ENCODE measurements at places on chromosomes 7 and 10.

DNA sequence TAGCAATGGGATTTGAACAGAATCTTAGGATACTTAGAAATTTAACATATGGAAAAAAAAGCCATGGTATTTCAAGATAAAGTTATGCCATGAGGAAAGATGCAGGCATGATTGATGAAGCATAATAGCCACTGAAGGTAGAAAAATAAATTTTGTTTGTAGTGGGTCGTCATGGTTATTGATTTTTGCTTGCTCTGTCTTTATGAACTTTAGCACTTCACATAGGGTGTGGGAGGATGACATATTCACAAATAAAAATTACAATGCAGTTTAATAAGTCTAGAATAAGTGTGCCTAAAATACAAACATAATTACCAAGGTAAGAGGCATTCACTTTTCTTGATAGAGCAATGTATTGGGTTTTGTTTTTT, 129.1 kb upstream of the SEMA3E start:
- DNase-seq = no peak

- DNase-seq = no peak
Observed at GRCh38 chr10:3960496-3960895, 175.5 kb upstream of the KLF6 start.

DNA sequence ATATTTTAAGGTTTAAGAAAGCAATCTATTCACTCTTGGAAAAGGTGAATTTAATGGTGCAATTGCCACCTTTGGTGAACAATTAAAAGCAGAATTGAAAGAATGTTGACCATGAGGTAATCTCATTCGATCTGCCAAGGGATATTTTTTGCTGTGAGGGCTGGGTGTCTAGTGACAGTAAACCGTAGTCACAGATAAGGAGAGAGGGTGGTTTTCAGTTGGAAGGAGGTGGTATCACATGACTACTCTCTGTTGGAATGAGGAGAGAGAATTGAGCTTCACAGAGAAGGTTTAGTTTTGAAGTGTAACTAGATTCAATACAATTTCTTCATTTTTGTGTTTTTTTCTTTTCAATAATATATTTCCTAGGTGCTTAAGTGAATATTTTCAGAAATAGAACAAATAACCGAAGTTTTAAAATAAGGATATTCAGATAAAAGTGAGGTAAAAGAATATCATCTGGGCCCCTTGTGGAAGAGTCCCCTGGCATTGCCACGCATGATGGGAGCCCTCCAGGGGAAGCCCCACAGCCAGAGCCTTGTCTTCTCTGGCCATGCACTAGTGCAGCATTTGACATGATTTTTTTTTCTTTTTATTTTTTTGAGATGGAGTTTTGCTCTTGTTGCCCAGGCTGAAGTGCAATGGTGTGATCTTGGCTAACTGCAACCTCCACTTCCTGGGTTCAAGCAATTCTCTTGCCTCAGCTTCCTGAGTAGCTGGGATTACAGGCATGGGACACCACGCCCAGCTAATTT, 73.4 kb downstream of the GPR141 start:
- no peak for DNase-seq

GRCh38 chr7:891805-892204, 15.5 kb downstream of the GET4 start:
- DNase-seq = no peak

DNA sequence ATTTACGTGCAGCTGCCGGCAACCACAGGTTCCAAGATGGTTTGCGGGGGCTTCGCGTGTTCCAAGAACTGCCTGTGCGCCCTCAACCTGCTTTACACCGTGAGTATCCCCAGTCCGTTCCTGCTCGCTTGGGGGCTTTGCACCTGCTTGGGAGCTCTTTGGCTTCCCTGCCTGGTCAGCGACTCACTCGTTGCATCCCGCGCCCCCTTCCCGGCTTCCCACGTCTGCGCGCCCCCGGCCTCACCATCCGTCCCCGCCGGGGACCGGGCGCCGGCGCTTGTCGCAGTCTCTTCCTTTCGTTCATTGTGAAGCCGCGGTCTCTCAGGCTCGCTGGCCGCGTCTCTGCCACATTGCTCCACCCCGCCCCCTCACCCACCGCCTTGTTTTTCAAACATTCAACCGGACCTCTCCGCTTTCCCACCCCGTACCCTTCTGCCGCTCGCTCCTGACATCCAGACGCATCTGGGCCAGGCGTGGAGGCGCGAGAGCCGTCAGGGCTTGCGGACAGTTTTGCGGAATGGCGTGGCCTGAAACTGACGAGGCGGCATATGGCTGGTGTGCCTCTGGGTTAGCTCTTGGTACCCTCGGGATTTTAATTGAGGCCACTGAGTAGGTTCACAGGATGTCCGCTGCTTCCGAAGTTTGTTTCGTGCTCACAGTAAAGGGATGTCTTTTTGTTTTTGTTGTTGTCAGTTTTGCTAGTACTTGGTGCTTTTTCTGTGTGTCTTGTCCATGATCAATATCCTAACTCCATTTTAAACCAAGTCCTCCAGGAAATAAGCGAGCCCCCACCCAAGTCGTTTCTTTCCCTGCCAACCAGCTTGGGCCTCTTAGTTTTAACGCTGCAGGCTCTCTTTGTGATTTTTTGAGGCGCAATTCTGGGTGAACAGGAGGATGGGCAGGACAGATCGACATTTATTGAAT, 639 bp downstream of the TSPAN13 start:
- DNase-seq = peak; percentile 71

GRCh38 chr10:58384095-58384494, 1.1 kb upstream of the TFAM start:
- no peak for DNase-seq

- DNase-seq = peak; percentile 42
Observed at GRCh38 chr7:101564778-101565211, 64.3 kb downstream of the MYL10 start.

DNA sequence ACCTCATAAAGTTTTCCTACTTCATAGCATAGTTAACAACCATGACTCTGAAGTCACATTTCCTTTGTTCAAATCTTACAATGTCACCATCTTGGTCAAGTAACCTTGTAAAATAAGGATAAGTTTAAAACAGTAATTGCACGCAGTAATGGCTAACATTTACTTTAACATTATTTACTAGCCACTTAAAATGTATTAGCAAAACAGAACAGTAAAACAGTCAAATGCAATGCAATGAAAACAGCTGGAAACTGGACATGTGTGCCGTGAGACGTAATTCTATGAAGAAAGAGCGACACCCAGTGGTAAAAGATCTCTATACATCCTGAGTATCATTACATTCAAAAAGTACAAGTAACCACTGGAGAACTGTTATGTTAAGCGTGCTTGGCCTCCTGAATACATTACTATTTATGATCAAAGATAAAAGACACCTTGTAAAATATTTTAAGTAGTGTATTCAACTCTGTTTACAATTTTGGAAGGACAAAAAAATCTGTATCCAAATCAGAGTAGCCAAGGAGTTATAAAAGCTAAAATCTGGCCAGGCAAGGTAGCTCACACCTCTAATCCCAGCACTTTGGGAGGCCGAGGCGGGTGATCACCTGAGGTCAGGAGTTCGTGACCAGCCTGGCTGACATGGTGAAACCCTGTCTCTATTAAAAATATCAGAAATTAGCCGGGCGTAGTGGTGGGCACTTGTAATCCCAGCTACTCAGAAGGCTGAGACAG, 27.2 kb downstream of the ATE1 start:
- no peak for DNase-seq

GRCh38 chr10:35270100-35270499, 66.2 kb upstream of the CCNY start:
- DNase-seq = no peak

GRCh38 chr7:92924800-92925199, 88.4 kb upstream of the CDK6 start:
- no peak for DNase-seq

DNA sequence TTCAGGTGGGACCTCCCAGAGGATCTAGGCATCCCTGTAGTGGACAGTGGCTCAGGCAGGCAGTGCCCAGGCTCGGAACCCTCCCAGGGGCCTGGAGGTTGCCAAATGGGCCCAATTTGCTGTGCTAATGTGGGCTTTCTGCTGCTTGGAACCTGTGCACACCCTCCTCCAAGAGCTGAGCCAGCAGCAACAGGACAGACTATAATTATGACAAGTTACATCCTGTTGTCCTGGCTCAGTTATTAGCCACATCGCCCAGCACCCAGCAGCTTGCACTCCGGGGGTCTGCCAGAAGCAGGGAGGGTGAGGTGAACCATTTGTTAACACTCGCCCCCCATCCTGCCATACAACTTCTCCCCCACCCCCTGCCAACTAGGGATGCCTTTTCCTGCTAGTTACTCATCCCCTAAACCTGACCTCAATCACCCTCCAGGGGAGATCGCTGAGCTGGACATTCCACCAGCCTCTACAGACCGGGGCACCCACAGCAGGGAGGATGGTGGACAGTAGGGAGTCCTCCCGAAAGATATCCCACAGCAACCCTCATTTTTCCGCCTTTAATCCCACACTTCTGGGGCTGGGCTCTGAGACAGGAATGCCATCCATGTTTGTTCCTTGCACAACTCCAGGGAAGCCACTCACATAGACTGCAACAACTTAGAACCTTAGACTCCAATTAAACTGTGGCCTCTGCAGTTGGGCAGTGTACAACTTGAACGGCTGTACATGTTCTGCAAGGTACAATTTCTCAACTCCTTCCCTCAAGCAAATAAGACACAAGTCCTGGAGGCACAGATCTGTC, 7.9 kb upstream of the MYL10 start:
- no peak for DNase-seq

DNA sequence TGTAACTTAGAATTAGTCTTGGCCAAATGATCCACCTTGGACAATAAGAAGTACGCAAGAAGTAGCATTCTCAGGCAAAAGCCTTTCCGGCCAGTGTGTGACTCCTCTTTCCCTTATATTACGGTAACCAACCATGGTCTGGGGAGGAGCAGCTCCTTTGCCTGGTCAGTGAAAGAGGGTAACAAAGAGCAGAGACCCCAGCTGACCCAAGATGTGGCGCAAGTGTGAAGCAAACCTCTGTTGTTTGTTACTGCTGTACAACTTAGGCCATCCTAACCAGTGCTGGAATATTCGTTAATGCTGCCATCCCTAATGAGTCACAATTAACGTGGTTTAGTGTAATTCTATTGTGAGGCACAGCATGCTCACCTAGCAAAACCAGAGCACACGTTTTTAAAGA, 44.0 kb downstream of the HIPK2 start:
- no peak for DNase-seq

DNA sequence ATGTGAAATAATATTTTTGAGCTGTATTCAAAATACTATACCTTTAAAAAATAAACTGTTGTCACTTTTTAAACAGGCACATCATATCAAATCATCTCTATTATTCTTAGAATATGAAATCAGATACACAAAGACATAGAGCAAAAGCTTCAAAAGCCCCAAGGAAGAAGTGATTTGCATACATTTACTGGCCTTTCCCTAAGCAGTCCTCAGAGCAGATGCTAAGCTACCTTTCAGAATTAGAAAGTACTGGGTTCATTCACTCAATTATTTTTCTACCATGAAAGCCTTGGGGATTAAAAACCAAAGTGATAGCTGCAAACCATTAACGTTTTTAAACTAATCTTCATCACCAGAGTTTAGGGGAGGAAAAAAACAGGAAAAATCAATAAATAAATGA, 55.8 kb upstream of the RNF148 start:
- DNase-seq = no peak

- DNase-seq = no peak
Observed at GRCh38 chr10:22723343-22723779, 9.0 kb upstream of the PIP4K2A start.

DNA sequence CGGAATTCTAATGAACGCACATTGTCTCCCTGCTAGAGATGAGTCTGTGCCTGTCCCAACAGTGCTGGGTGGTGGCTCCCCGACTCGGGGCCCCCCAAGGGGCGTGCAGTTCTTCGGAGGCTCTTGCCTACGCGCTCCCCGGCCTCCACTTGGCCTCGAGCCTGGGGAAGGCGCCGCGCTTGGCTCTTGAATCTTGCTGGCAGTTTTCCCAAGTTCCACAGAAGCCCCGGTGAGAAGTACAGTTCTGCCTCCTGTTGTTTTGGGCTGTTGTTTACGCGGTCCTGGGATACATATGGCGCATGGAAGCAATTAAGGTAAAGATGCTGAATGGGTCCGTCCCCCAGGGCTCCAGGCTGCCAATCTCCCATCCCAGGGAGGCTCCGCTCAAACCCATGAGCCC, 32.6 kb upstream of the UNCX start:
- no peak for DNase-seq

DNA sequence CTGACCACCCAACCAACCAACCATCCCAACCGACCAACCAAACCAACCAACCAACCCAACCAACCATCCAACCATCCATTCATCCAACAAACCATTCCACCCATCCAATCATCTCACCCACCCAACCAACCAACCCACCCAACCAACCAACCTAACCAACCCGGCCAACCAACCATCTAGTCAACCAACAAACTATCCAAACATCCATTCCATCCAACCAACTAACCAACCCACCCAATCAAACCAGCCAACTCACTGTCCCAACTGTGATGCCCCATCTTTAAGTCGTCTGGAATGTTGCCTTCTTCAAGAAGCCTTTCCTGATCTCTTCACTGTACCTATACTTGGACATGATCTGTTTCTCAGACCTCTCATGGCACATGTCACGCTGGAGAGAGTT, 31.6 kb downstream of the MINDY4 start:
- DNase-seq = no peak

DNA sequence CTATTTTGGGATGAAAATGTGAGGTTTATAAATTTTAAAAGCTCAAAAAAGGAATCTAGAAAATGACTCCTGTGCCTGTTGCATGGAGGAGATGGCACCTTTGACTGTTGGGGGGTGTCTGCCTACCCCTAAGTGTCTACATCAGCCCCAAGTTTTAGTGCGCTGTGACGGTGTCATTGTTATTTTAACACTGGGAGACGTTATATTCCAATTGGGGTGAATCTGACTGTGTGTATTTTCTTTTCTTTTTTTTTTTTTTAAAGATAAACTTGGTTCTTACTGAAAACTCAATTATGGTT, 517 bp downstream of the SRGN start:
- DNase-seq = no peak

- DNase-seq = no peak
Observed at GRCh38 chr7:138167869-138168296, 91.6 kb downstream of the AKR1D1 start.

DNA sequence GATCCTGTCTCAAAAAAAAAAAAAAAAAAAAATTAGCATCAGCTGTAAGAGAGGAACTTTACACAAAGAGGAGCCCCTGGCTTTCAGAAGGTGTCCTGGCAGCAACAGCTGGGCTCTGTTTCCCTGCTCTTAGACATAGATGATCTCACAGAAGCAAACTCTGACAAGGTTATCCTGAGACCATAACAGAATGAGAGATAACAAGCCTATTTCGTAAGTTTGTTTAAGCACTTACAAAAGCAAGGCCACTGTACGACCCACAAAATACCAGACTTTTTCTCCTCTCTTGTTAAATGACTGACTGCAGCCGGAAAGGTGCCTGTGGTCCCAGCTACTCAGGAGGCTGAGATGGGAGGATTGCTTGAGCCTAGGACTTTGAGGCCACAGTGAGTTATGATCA, 33.3 kb upstream of the OTUD1 start:
- DNase-seq = no peak

DNA sequence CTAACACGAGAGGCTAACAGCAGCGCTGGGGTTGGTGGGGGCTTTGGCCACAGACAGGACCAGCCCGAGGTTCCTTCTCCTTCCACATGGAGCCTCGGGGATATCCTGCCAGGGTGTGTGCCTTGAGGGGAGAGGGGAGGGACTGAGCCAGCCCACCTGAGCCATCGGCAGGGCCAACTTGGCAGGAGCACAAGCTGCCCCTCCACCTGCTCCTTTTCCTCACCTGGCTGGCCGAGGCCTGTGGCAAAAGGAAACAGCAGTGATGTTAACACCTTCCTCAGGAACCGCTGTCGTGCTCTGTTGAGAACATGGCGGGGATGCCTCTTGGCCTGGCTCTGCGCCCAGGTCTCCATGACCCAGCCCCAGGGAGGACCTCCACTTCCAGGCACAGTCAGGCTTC, 255.1 kb upstream of the PPP2R2D start:
- no peak for DNase-seq

GRCh38 chr10:11553773-11554381, 57.6 kb downstream of the USP6NL start:
- DNase-seq = no peak
